ENCODE measurements at places on chromosomes 1 and 21.

GRCh38 chr1:183653876-183654451 lies 848 bp upstream of the APOBEC4 start:
- DNase-seq, result no peak

- no peak for DNase-seq
Measured at GRCh38 chr1:52345252-52345651, 20.8 kb downstream of the CC2D1B start.

- DNase-seq, result no peak
Measured at GRCh38 chr1:87176514-87176913, 152.2 kb upstream of the LMO4 start.

GRCh38 chr1:205306929-205307566 lies 14.5 kb downstream of the NUAK2 start:
- DNase-seq, result no peak

DNA sequence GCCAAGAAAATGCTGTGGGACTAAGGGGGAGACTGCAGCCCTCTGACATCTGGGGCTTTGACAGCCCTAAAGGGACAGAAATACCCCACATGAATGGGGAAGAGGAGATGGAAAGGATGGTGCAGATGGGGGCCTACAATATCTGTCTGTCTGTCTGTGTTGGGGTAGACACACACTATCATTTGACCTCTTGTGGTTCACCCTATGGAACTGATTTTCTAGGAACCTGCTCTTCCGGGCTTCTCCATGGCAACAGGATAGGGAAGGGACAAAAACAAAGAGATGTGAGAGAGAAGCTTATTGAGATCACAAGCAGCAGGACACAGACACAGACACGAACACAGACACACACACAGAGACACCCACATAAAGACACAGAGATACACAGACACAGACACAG lies 17.1 kb downstream of the KIF21B start:
- DNase-seq, result no peak

DNA sequence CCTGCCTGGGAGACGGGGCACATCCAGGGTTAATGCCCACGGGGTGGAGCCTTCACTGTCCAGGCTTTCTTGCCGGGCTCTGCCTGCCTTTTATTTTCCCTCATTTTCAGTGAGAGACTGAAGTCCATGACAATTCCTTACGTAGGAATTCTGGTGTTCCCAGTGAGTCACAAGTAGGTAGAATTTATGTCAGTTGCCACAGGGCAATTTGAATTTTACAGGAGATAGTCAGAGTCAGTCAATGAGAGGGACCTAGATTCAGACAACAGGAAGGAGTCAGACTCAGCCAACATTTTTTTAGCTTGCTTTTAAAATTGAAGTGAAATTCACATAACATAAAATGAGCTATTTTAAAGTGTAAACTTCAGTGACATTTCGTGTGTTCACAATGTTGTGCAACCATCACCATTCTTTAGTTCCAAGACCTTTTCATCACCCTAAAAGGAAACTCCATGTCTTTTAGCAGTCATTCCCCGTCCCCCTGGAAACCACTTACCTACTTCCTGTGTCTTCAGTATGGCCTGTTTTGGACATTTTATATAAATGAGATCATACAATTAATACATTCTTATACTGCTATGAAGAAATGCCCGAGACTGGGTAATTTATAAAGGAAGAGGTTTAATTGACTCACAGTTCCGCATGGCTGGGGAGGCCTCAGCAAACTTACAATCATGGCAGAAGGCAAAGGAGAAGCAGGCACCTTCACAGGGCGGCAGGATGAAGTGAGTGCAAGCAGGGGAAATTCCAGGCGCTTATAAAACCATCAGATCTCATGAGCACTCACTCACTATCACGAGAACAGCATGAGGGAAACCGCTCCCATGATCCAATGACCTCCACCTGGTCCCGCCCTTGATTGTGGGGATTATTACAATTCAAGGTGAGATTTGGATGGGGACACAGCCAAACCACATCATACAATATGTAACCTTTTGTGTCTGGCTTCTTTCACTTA lies 14.6 kb downstream of the AJAP1 start:
- no peak for DNase-seq

- no peak for DNase-seq
Measured at GRCh38 chr1:31674626-31675025, 29.2 kb downstream of the COL16A1 start.

DNA sequence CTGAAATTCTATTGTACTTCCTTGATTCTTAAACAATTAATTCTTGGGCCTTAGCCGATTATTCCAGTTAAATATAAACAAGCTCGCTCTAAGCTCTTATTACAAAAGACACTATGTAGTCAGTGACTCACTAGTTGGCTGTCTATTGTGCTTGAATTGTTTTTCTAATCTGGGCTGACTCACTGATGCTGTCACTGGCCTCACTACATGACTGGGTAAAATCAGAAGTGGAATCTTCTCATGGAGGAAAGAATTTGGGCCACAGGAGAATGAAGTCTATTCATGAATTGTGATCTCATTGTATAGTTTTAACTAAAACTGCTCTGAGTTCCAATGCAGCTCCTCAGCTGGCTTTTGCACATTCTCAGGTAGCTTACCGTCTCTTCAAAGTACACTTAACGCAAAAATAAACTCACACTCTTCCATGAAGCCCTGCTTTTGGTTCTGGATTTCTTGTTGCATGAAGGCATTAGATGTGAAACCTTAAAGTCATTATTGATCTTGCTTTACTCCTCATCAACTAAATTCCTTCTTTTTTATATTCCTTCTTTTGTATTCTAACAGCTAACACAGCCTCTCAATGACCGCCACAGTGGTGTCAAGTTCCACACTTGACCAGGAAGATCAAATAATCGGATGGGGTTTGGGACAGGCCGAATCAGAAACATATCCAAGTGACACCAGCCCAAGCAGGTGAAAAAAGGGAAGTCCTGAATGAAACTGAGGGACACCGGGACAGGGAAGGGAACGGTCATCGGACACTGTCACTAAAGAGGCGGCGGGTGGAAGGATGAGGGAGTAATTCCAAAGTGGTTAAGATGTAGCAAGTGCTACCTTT lies 80.9 kb upstream of the LBR start:
- no peak for DNase-seq
